ENCODE measurements at places on chromosomes 7 and 10.

GRCh38 chr7:7242899-7243298, 60.6 kb downstream of the C1GALT1 start:
- DNase-seq: no peak

GRCh38 chr10:110973400-110973799, 54.0 kb downstream of the SHOC2 start:
- no peak for DNase-seq

GRCh38 chr10:119333146-119333792, 125.9 kb downstream of the GRK5 start:
- DNase-seq: no peak

- DNase-seq: no peak
Measured at GRCh38 chr10:33566426-33566825, 232.0 kb upstream of the NRP1 start.

DNA sequence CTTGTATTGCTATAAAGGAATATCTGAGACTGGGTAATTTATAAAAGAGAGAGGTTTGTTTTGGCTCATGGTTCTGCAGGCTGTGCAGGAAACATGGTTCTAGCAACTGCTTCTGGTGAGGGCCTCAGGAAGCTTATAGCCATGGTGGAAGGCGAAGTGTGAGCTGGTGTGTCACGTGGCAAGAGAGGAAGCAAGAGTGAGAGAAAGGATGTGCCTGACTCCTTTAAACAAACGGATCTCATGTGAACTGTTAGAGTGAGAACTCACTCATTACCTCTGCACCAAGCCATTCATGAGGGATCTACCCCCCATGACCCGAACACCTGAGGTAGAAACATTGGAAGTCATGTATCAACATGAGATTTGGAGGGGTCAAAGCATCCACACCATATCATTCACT, 7.7 kb upstream of the ITPRIP start:
- no peak for DNase-seq

DNA sequence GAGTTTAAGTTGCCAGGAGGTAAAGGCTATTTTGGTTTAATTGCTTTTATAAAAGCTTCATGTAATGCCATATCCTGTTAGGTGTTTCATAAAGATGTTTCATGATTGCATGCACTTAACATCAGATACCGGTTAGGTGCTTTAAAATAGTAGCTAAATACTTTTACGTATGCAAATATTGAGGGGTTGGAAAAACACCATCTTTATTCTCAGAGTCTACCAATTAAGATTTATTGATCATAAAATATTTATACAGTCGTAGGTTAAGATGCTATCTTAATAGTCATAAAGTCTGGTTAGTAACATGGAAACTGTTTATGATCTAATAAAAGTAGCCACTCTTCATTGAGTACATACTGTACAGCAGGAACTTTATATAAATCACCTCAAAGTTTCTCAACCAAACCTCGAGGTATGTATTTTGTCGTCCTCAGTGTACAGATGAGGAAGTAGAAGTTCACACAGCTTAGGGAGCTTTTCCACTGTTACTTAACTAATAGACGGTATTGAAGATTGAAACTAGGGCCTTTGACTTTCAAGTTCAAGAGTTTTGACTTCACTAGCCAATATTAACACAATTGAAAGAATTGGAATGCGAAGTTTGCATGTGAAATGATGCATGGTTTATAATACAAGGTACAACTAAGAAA, 897.1 kb downstream of the GATA3 start:
- no peak for DNase-seq

GRCh38 chr7:128045766-128046165, 14.5 kb upstream of the LRRC4 start:
- no peak for DNase-seq

DNA sequence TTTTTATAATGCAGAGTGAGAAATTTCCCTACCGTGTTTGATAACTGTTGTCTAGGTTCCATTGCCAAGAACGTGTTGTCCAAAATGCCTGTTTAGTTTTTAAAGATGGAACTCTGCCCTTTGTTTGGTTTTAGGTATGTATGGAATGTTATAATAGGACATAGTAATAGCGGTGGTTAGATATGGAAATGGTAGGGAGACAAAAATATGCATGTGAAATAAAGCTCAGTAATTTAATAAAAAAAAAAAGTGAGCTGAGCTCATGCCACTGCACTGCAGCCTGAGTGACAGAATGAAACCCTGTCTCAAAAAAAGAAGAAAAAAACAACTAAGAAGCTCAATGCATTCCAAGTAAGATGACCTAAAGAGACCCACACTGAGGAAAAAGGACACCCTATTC, 72.9 kb downstream of the ZNF783 start:
- no peak for DNase-seq

GRCh38 chr7:28130277-28130676, 50.3 kb downstream of the JAZF1 start:
- no peak for DNase-seq

- no peak for DNase-seq
Measured at GRCh38 chr7:6026820-6027311, 4.3 kb upstream of the ANKRD61 start.

DNA sequence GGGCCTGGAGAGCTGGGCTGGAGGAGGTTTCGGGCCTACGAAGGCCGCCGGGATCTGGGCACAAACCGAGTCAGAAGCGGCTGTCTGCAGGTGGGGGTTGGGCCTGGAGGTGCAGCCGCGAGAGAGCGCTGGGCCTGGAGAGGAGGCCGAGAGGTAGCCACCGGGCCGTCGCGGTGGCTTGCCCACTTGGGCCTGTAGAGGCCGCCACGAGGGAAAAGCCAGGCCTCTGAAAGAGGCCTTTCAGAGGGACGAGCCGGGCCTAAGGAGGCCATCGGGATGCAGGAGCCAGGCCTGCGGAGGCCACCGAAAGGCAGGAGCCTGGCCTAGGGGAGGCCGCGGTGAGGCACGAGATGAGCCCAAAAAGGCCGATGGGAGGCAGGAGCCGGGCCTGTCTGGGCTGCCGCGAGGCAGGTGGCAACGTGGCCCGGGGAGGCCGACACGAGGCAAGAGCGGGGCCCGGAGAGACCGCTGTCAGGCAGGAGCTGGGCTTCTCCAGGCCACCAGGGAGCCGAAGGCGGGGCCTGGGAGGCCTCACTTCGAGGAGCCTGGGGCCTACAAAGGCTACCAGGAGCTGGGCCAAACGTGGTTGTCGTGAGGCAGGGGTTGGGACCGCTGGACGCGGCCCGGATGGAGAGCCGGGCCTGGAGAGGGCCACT, 25.6 kb downstream of the MDH2 start:
- DNase-seq: no peak

DNA sequence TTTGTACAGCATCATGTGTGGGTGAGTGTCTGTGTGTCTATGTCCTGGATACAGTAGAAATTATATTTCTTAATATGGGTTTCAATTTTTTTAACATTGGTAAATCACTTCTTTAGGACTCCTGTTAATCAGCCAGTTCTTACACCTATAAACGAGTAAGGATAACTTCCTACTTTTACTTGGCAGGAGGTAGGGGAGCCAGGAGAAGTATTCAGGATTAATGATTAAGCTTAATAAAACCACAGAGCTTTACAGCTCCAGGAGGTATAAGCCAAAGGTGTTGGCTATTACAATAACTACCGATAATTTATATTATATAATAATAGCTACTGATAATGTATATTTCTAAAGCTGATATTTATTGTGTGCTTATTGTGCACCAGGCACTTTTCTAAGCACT, 1.7 kb upstream of the FAM3C start:
- no peak for DNase-seq

DNA sequence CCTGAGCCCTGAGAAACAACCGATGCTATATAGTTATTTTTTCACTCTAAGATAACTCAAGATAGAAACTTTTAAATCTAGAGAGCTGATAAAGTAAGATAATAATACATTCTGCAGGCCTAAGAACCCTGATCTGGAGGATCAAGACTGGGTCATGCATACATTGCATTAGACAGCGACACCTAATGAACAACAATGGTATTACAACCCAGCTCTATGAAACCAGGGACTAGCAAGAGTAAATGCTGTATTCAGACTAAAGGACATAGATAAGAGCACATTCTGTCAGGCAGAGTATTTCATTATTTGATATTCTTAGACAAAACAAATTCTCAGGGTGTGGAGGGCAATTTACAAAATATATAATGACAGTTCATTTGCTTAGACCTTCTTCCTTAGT, 148.6 kb downstream of the GRK5 start:
- DNase-seq: no peak

DNA sequence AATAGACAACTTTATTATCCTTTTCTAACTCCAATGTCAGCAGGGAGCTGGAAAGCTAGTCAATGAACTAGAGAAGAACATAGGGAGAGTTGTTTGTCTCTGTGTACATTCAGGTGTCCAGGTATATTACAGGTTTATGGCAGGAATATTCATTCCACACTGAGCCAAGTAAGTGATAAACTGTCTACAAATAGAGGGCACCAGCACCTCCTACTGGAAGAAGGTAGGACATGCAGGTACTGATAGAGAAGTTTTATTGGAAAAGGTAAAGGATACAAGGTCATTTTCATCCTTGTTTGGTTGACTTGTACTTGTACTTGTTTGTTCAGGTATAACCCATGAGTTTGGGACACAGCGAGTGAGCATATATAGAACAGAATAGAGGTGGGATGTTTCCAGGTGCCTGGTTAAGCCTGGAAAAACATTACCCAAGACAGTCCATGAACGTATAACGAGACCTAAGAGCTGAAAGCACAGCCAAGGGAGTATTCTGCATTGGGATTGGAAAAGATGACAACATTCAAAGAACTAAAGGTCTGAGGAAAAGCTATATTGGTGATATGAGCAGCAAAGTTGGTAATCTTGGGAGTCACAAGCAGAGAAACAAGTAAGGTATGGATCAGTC, 61.4 kb upstream of the PPP1R3C start:
- no peak for DNase-seq

DNA sequence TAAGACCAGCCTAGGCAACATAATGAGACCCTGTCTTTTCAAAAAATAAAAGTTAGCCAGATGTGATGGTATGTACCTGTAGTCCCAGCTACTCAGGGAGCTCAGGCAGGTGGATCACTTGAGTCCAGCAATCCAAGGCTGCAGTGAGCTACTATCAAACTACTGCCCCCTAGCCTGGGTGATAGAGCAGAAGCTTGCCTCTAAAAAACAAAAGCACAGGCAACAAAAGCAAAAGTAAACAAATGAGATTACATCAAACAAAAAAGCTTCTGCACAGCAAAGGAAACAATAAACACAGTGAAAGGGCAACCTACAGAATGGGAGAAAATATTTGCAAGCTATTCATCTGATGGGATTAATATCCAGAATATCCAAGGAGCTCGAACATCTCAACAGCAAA, 65.4 kb downstream of the FANK1 start:
- DNase-seq: no peak

DNA sequence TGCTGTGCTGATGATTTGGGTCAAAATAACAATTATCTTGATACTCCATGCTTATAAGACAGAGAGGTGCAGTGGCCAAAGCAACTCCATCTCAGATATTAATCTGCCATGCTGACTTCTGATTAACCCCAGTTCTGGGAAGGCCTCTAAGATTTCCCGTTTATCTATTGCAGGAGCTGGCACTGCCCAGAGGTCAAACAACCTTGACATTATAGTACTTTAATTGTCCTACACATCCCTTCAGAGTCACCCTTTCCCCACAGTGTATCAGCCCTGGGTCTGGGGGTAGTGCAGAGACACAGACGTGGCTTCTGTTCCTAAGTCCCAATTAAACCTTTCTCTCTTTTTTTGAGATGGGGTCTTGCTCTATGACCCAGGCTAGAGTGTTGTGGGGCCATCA, 63.8 kb downstream of the PARD3 start:
- DNase-seq: no peak

DNA sequence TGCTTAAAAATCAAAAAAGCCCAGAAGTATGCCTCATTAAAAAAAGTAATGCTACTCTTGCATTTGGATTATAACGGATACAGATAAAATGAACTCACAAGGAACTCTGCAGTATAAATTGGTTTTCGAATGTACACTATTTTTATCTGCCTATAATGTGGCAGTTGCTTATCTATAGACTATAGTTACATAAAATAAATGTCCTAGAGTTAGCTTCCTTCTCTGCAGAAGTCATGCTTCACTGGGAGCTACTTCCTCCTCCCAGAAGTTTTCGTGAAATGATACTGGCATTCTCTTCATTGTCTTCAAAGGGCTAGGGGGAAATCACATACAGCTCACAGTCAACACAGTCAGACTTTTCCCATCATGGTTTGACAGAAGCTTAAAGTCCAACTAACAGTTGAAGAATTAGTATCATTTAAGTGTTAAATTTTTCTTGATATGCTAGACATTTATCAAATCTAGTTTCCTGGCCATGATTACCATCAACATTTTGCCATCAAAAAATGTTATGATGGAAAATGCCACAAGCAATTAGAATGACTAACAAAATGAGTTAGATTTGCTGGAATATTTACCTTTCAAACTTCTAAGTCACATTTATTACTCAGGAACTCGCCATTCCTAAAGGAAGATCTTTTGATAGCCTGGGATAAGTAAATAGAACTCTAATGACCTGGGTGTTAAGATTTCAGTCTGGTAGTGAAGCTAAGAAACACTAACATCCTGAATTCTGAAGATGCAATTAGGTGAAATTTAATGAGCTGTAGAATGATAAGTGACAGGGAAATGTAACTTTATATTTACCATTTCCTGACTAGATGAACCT, 87.3 kb upstream of the TRIL start:
- DNase-seq: no peak

GRCh38 chr10:69223028-69223342, 2.9 kb downstream of the HKDC1 start:
- DNase-seq: no peak

GRCh38 chr10:113554214-113554613, 1.4 kb downstream of the HABP2 start:
- no peak for DNase-seq

DNA sequence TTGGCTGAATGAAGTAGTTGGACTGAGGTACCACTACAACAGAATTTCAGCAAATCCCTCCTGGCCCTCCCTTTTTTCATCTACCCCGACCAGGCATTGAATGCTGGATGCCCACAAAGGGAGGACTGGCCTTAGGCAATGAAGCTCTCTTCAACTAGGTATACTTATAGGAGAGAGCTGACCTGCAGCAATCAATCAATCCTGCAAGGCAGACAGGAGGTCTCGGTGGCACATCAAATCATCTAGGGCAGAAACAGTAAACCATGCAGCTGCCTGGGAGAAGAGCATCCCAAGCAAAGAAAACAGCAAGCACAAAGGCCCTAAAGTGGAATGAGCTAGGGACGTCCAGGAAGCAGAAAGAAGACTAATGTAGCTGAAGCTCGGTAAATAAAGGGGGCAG, 2.4 kb upstream of the ABRAXAS2 start:
- DNase-seq: no peak

- DNase-seq: no peak
Measured at GRCh38 chr10:67925449-67926005, 41.1 kb downstream of the SIRT1 start.

GRCh38 chr7:156176039-156176438, 363.8 kb upstream of the SHH start:
- no peak for DNase-seq

DNA sequence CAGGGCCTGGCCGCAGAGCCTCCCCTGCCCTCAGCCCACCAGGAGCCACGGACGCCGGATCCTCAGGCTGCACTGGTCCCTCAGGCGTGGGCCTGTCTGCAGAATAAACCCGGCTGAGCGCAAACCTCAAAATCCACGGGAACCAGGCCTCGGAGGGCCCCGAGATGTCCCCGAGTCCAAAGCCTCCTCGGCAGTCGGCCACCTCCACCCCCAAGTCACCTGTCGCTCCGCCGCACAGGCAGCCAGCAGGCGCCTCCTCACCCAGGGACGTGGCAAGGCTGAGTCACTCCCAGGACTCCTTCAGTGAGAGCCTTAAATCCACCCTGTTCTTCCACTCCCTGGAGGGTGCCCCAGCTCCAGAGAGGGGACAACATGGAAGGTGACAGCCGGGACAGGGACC, 33.2 kb downstream of the STK32C start:
- no peak for DNase-seq

- DNase-seq: peak; percentile 79
Measured at GRCh38 chr10:1650542-1651269, 86.6 kb downstream of the ADARB2 start.

All from cerebellar nuclear complex (tissue), 1 donor.